ENCODE measurements at places on chromosomes 2 and 18. TPM values are rescaled to one million over a fixed set of nuclear protein-coding genes. Genes with fewer than 3 reads are reported as not detected.

The IL1RN gene
- total RNA-seq: 4.8 TPM

The RTP5 gene
- total RNA-seq: 0.07 TPM

The PIEZO2 gene
- not detected for total RNA-seq

The NEU2 gene
- not detected for total RNA-seq

The CCDC74B gene
- total RNA-seq: 3.2 TPM

The C2orf78 gene
- total RNA-seq: not detected

All from activated CD4-positive, alpha-beta T cell treated with anti-CD3 and anti-CD28 coated beads for 36 hours (primary cell).